ENCODE measurements at places on chromosomes 13 and 19. TPM values are rescaled to one million over a fixed set of nuclear protein-coding genes. Genes with fewer than 3 reads are reported as not detected.

The EBPL gene
- 36.4 TPM for total RNA-seq

The CEACAM16 gene
- total RNA-seq: not detected

The PRR22 gene
- total RNA-seq: 6.7 TPM

The ZNF175 gene
- 6.8 TPM for total RNA-seq

The ATP4B gene
- not detected for total RNA-seq

The CD33 gene
- 13.2 TPM for total RNA-seq

The RAB3D gene
- total RNA-seq: 38.2 TPM

The KIR2DL4 gene
- 0.48 TPM for total RNA-seq

The CGB8 gene
- not detected for total RNA-seq

GRCh38 chr19:840519-841206 is at the start of gene PRTN3:
Gene PRTN3, plus strand, starts transcription at chr19:840999. Its CDS starts 10 bp downstream, at chr19:841009.
- H3K4me1 ChIP-seq: no peaks in the 10 kb centered on the region
- no peak within 1 kb of the TSS for H3K4me3 ChIP-seq
- H3K27ac ChIP-seq: no peak within 1 kb of the TSS
- peaks cover 2% of the 10 kb centered on the region for H3K27me3 ChIP-seq
- H3K36me3 ChIP-seq: no peaks in the 10 kb centered on the region
- DNase-seq: no peak

DNA sequence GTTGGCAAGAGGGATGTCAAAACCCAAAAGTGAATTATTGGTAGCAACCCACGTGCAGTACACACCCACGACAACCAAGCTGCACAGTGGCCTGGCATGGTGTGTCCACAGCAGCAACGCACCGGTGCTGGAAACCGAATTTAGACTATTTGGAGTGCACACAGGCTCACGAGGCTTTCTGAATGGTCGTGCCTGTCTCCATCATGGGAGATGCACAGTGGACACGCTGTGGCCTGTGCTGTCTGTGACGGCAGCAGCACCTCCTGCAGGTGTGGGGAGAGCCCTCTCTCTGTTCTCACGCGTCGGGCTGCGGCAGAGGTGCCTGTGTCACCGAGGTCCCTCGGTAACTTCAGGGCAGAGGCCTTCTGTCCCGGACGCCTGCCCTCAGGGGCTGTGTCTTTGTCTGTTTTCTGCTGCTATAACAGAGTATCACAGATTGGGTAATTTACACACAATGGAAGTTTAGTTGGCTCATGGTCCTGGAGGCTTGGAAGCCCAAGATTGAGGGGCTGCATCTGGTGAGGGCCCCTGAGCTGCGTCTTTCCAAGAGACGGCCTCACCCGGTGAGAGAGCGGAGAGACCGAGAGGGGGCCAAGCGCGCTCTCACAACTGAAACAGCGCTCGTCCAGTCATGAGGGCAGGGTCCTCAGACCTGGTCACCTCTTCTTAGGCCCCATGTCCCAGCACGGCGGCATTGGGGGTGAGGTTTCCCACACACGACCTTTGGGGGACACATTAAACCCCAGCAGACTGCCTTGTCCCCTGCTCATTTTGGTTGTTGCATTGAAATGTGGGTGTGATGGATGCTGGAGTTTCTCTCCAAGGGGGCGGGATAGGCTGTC is 9.1 kb upstream of the MCF2L start:
- H3K27me3 ChIP-seq: no peaks in the 10 kb centered on the region
- H3K36me3 ChIP-seq: no peaks in the 10 kb centered on the region
- no peaks in the 10 kb centered on the region for H3K4me1 ChIP-seq

- peak overlapping the region; percentile 8 for H3K27ac ChIP-seq
- H3K4me3 ChIP-seq: no peak overlapping the region
- DNase-seq: no peak
- H3K36me3 ChIP-seq: peaks cover 17% of the 10 kb centered on the region
These were observed 7.1 kb downstream of the HNRNPM start for GRCh38 chr19:8451885-8452284.

- H3K27me3 ChIP-seq: no peaks in the 10 kb centered on the region
- peaks cover 7% of the 10 kb centered on the region for H3K36me3 ChIP-seq
- H3K4me1 ChIP-seq: peaks cover 29% of the 10 kb centered on the region
- no peak overlapping the region for H3K27ac ChIP-seq
- H3K4me3 ChIP-seq: peak overlapping the region; percentile 62
- no peak for DNase-seq
These were observed 1.3 kb downstream of the TNFSF14 start for GRCh38 chr19:6668691-6669090.

GRCh38 chr13:23637829-23638228 is 67.6 kb downstream of the TNFRSF19 start:
- H3K36me3 ChIP-seq: no peaks in the 10 kb centered on the region
- no peak overlapping the region for H3K27ac ChIP-seq
- DNase-seq: no peak
- H3K4me3 ChIP-seq: no peak overlapping the region
- H3K27me3 ChIP-seq: no peaks in the 10 kb centered on the region

DNA sequence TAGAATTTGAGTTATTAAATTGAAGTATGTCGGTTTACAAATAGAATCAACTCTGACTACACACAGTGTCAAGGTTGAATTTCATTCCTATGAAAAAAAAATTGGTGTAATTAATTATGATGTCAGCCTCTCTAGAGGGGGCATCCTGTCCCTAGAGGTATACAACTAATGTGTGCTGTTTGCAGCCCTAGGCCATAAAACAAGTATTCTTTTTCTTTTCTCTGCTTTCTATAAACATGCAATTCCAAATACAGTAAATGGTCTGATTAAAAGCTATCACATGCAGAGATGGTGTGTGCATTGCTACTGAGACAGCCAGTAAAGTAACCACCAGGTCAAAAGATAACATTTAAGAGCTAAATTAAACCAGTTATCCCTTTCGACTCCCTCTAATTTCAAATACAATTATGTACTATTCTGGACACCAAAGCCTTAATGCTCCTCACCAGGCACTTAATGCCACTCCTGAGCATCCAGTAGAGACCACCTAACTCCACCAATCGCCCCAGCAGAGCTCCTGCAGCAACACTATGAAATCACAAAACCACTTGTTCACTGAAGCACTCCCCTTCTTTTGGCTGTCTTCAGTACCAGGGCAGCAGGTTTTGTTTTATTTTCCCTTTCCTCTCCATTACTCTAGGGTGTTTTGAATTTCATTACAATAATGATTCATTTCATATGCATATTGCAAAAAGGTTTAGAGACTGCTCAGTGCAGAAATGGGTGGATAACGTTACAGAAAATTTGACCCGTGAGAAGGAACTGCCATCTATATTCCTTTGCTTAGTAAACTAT is 426.9 kb downstream of the PCDH9 start:
- H3K4me3 ChIP-seq: no peak overlapping the region
- H3K27ac ChIP-seq: no peak overlapping the region
- no peak for DNase-seq
- H3K4me1 ChIP-seq: no peaks in the 10 kb centered on the region
- no peaks in the 10 kb centered on the region for H3K27me3 ChIP-seq
- H3K36me3 ChIP-seq: no peaks in the 10 kb centered on the region

DNA sequence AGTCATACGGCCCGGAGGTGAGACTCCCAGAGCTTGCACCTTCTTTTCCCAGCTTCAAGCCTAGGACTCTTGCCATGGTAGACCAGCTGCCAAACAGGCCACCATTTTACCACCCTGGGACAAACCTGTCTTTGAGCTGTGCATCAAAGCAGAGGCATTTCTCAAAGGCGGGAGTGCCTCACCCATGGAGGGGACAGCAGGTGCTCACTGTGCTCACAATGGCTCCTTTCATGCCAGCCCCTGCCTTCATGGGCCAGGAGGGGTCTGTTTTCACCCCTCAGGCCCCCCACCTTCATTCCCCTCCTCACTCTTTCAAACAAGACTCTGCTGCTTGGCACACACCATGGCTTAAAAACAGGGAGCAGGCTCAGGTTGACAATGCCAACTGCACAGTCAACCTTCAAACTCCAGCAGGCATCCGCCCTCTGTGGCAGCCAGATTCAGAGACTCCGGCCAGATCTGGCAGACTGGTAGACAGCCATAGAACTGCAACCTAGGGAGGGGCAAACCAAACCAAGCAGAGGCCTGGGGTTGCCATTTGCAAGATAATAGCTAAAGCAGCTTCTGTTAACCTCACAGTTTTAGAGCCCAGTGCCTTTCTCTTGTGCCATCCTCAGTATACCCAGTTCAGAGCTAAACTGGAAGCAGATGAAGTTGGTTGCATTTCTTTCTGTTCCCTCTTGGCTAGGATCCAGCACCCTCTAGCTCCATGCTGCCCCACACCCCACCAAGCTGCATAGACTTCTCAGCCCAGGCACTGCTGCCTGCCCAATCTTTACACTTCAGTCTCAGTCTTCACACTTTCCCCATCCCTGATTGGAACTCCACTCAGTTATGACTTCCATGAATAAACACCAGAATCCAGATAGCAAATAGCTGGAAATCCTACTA is 93.9 kb upstream of the SPATA13 start:
- H3K27me3 ChIP-seq: no peaks in the 10 kb centered on the region
- H3K4me1 ChIP-seq: peaks cover 4% of the 10 kb centered on the region
- H3K27ac ChIP-seq: no peak overlapping the region
- DNase-seq: no peak
- no peaks in the 10 kb centered on the region for H3K36me3 ChIP-seq

All from naive thymus-derived CD4-positive, alpha-beta T cell (primary cell).